Stimulated activated CD8-positive, alpha-beta memory T cell treated with anti-CD3 and anti-CD28 coated beads, Interleukin-4, amount 100 ng/mL, for 1 hour (primary cell): ENCODE measurements at places on chromosomes 4 and X.

GRCh38 chr4:13546142-13546940 lies 2.0 kb upstream of the NKX3-2 start:
- no peak for DNase-seq

DNA sequence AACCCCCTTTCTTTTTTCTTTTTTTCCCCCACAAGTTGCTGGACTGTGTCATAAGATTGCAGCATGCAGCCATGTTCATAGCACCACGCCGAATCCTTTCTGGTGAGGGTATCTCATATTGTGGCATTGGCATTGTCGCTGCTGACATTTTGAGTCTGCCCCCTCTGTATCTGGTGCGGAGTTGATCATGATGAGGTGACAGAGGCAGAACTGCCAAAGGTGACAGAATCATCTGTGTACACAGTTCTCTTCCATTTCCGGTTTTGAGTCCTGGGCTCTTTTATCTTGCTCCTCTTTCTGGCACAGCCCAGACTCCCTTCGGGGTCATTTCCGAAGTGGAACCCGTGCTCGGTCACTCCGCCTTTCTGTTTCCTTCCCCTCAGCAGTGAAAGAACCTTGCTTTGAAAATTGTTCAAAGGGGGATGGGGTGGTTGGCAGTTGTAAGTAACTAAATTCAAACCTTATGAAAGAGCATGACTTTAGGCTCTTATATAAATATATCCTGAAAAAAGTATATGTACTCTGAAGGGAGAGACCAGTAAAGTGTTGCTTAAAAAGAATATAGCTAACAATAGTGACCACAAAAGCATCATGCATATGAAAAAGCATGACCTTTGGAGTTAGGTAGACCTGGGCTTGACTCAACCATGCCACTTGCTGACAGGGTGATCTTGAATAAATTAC lies 55.0 kb upstream of the BMP2K start:
- DNase-seq: no peak

DNA sequence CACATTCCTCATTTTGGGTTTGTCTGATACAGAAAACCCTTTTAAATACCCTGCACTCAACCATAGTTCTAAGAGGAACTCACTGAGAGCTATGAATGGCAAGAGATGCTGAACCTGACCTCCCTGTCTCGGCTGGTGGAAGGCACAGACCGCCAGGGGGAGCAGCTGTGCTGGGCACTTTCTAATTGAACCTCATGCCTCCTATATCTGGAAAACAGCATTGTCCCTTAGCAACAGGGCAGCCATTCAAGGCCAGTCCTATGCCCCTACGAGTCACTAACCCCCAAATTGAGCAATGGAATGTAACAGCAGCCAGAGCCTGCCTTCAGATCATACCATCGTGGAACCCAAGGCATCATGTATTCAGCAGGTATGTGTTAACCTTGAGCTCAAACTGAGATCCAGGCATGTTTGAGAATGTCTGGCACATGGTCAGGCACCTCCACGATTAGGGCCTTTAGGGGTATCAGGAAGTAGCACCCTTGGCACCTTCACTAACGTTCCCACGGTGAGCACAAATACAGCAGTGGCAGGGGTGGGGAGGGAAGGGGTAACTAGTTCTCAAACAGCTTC lies 5.1 kb downstream of the USP27X start:
- DNase-seq: peak; percentile 23

GRCh38 chr4:52037689-52038102 lies 403 bp downstream of the SGCB start:
- DNase-seq: no peak

DNA sequence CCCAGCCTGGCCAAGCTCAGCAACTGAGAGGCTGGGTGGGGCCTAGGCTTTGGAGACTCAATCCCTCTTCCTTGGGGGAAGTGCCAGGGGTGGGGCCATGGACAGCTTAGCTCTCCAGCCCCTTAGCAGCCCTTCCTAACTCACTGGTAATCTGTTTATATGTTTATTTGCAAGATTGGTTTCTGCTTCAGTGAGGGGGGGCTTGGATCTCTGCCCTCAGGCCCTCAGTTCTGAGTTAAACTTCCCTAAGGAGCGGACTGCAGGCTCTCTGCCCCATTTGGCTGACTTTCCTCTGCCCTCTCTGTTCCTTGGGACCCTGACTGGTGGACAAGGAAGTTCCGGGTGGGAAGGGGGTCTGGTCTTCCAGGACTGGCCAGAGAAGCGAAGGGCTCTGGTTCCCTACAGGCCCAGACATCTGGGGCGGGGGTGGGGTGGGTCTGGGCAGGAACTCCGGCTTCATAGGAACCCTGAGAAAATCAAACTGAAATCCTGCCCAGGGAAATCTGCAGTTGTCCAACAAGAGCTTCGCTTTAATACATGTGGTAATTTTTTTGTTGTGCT lies 51.4 kb downstream of the NALF2 start:
- DNase-seq: no peak

DNA sequence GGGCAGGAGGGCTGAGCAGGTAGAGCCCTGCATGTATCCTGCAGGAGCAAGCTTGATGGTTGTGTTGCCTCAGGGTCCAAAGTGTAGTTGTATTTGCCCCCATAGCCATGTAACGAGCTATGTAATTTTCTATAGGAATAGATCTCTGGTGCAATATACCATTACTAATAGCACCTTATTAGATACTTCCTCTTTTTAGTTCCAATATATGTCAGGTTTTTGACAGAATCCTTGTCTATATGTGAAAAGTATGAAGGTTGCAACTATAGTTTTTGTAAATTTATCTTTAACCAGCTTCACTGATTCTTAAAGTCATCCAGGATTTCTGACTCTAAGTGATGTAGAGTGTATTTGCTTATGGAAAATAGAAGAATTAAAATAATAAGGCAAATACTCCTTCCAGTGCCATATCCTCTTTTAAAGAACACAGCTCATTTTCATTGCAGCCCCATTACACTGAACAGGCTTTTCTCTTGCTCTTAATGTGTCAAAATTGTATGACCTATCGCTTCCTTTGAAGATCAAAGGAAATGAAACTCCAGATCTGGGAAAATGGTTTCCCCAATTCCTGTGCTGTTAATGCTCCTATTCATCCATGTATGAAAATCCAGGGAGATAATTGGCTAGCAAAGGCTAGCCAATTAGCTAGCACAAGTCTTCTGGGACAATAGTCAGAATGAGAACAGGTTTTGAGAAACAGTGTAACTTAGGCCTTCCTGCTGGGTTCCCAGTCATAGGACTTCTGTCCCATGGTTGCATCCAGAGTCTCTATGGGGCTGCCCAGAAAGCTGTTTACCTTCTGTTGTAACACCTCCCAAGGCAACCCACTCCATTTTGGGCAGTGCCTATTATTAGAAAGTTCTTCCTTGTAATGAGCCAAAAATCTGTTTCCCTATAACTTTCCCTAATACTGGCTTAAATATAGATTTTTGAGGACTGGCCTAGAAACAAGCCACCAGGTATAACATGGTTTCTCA lies 90.6 kb downstream of the TSPAN7 start:
- no peak for DNase-seq

GRCh38 chr4:136395212-136395722 lies 1137.0 kb downstream of the PCDH18 start:
- no peak for DNase-seq

- no peak for DNase-seq
These were observed 65.4 kb upstream of the KLHL13 start for GRCh38 chrX:118182025-118182424.

DNA sequence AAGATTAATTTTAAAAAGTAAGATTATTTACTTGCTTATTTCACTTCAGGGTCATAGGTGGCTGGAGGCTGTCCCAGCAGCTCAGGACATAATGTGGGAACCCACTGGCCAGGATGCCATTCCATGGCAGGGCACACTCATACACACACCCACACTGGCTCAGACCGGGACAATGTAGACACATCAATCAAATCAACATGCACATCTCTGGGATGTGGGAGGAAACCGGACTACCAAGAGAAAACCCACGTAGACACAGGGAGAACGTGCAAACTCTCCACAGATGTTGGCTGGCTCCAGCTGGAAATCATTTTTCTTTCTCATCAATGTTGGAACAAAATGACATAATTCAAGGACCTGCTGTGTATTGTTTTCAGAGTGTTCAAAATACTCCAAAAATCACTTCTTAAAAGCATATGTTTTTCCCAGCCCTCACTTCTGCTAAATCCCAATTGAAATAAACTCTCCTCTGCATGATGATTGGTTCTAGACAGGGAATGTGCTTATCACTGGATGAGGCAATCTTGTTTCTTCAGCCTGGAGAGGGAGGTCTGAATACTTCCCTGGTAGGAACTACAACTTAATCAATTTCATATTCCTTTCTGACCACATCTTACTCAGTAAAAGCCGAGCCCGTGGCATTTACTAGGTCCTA lies 18.6 kb upstream of the CPE start:
- no peak for DNase-seq

DNA sequence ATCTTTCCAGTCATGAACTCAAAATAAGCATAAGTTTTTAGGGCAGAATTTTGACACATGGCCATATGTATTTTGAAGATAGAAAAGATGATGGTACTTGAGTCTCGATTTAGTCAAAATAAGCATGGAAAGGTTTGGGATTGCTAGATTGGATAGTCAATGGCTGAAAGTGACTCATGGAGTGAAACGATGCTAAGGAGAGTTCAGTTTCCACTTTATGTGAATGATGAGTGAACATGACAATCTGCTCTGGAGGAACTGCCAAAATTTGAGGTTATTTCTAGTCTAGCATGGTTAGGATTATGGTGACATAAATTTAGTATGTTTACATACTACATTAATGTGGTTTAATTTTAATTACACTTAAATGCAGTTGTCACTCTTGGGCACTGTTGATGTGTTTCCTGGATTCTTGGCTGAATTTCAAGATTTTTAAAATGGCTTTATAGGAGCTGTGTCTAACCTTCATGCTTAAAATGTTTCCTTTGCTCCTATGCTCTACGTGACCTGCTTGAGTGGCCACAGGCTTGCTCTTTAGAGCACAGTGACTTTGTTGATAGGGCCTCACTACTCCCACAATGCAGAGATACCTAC lies 17.1 kb downstream of the DDX3X start:
- DNase-seq: no peak

GRCh38 chr4:40908702-40909362 lies 159.1 kb downstream of the NSUN7 start:
- peak; percentile 11 for DNase-seq

- no peak for DNase-seq
These were observed 181.7 kb upstream of the TBC1D9 start for GRCh38 chr4:140937866-140938265.

DNA sequence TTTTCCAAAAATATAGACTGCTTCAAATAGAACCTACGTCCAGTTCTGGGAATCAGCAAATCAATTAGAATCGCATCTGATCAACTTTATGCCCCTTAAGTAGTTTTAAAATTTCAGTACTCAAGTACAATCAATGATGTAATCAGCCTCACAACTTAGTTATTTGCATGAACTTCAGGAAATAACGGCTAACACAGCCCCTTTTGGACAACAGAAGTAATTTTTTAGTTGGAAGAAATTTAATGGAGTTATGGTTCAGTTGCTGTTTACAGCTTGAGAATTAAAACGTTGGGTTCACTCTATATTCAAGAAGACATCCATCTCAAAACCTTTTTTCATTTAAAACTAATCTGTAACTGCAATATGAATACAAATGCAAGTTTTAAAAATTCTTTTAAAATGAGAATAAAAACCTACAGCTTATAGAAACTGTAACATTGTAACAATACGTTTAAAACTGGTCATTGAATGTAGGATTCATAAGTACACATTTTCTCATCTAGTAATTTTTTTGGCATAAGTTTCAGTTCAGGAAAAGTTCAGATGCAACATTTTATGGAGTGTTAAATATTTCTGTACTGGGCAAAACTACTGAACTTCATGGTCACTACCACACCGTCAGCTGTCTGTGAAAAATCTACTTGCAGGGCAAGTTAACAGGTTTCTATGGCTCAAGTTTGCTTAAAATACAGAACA lies 956 bp downstream of the TAPT1 start:
- DNase-seq: no peak

DNA sequence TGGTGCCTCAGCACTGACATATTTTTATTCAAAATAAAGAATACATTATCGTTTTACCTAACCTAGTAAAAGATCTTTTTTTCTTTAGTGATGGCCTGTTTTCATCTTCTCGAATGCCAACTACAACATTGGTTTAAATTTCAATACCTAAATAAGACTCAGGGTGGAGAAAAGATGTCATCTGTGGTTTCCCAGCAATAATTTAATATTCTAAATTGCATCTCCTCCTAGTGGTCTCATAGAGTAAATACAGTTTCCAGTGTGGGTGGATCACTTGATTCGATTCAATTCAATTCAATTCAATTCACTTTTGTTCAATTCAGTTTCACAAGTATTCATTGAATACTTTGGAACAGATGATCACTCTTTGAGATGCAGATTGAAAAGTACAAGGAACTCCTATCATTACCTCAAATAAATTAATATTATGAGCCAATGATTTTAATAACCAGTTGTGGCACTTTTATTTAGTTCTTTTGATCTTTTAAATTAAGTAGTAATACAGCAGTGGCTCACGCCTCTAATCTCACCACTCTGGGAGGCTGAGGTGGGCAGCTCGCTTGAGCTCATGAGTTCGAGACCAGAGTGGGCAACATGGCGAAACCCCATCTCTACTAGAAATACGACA lies 427.2 kb downstream of the FAT4 start:
- no peak for DNase-seq

DNA sequence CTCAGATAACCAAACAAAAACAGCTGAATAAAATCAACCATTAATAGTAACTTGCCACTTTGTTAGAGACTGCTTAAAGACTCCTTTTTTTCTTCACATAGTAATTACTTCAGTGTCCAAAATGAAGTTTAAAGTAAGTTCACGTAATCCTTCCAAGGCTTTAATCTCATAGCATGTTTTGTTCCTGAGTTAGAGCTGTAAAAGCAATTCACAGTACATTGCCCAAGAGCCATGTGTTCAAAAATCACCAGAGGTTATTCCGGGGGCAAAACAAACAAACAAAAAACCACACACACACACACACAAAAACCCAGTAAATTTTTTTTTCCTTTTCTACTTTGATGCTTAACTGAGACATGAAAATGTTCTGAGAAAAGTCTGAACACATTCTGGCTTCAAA lies 6.1 kb downstream of the GPR82 start:
- no peak for DNase-seq

DNA sequence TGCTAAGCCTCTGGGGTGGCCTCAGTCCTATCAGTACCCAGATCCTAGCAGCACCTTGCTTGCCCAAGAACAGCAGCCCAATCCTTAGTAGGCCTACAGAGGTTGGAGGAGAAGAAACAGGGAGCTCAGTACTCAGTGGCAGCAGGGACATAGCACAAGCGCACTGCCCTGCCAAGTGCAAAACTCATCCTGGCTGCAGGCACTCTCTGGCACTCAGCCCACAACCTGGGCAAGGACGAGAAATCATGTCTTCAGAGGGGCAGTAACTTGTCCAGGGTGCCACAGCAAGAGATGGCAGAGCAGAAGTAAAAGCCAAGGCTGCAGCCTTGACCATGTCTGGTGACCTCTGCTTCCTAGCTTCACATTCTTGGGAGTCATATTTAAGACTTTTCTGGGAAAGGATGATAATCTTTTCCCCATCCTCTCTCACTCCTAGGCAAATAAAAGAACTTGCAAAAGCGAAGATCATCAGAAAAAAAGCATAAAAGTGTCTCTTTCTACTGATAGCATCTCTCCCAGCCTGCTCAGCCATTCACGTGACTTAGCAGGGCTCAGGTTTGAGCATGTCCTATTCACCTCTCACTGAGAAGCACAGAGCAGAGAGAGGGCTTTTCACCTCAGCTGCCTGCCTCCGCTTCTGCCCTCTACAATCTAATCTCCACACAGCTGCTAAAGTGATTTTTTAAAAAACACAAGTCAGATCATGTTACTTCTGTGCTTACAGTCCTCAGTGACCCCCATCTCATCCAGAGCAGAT lies 37.2 kb upstream of the MAGEA4 start:
- no peak for DNase-seq

GRCh38 chr4:81490403-81491160 lies 18.9 kb upstream of the RASGEF1B start:
- no peak for DNase-seq

GRCh38 chr4:65193985-65194384 lies 476.3 kb downstream of the EPHA5 start:
- no peak for DNase-seq
